Retina (tissue), 1 donor: ENCODE measurements at places on chromosomes 2 and 18.

GRCh38 chr2:31012406-31012805, 125.8 kb downstream of the GALNT14 start:
- DNase-seq: no peak

GRCh38 chr2:225031599-225031998, 10.7 kb downstream of the DOCK10 start:
- no peak for DNase-seq

GRCh38 chr2:17658251-17658843, 95.3 kb downstream of the SMC6 start:
- DNase-seq: no peak

- no peak for DNase-seq
These were observed 245.5 kb upstream of the KCNJ3 start for GRCh38 chr2:154452906-154453493.

DNA sequence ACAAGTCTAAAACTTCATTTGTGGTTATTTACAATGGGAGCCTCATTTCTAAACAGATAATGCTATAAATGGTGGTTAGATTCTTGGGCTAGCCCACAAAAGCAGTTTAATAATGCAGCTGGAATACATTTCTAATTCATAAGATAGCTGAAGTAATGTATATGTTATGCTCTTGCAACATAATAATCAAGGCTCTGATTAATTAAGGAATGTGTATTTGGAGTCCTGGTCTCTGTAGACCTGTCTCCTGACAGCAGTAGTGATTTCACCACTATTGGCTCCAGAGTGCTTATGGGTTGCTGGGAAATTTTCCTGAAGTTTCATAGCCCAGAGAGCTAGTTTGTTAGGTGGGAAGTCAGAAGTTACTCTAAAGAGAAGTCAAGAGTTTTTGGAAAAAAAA, 21.3 kb upstream of the CDC42EP3 start:
- no peak for DNase-seq

- DNase-seq: peak; percentile 26
These were observed 3.7 kb downstream of the FBXO48 start for GRCh38 chr2:68463287-68463877.

GRCh38 chr2:177885828-177886466, 186.6 kb downstream of the PDE11A start:
- no peak for DNase-seq

GRCh38 chr2:154704991-154705390, 6.5 kb downstream of the KCNJ3 start:
- no peak for DNase-seq

- DNase-seq: peak; percentile 77
These were observed 183.9 kb upstream of the LINC00305 start for GRCh38 chr18:64332835-64333234.

DNA sequence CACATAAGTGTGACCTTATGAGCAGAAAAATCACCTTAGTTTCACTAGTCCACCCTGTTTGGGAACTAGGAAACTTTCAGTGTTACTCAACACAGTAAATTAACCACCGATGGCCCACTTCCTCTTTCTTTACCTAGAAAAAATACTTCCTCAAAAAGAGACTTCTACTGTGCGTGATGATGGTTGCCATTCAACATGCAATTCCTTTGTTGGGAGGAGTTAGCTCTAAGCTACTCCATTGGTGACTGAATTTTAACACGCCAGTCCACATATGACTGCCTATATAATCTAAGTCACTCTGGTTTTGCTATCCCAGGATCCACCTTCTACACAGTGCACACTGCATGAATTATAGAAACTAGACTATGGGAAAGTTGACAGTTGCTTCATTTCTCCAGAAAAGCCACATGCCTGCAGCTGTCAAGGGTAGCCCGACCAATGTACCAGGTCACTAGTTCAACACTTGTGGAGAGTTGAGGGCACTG, 47.8 kb upstream of the REG3G start:
- DNase-seq: no peak

- no peak for DNase-seq
These were observed 149.7 kb upstream of the ZNF236 start for GRCh38 chr18:76672627-76673026.

- peak; percentile 34 for DNase-seq
These were observed 72.1 kb downstream of the EDAR start for GRCh38 chr2:108916796-108917421.

- DNase-seq: no peak
These were observed 69.2 kb downstream of the EHBP1 start for GRCh38 chr2:62774555-62775366.

DNA sequence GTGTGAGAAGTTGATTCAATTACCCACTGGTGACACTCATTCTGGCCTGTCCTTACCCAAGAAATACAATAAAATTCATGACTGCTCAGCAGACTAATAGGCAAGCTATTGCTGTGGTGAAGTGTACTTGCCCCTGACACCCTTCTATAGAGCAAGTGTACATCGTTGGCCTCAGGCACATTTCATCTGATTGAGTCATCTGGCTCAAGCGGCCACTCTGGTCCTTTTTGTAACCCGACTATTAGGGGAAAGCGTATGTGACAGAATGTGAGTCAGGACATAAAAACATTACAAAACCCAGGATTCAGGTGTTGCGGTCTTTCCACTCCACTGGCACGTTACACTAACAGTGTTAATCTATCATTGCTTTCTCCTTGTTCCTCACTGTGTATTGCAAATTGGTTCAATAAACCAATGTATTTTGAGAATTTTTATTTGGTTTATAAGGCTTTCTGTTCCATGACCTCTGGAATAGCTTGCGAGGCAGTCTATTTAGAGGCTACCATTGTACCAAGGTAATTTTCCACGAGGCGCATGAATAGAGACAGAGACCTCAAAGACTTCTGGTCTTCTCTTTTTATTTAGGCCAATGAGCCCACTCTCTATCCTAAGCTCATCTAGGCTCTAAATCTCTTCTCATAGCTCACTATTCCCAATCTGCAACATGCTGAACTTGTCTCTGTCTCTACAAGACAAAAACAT, 10.2 kb upstream of the TTC32 start:
- DNase-seq: no peak

GRCh38 chr2:174970092-174970491, 35.1 kb downstream of the CHN1 start:
- DNase-seq: no peak

GRCh38 chr18:53567929-53568574, 656.4 kb downstream of the MBD2 start:
- peak; percentile 52 for DNase-seq

GRCh38 chr2:20348542-20348941, 2.1 kb downstream of the PUM2 start:
- DNase-seq: no peak

GRCh38 chr2:215019085-215019484, 119.3 kb downstream of the ABCA12 start:
- DNase-seq: no peak

- DNase-seq: no peak
These were observed 19.7 kb upstream of the MYCN start for GRCh38 chr2:15920696-15921095.

DNA sequence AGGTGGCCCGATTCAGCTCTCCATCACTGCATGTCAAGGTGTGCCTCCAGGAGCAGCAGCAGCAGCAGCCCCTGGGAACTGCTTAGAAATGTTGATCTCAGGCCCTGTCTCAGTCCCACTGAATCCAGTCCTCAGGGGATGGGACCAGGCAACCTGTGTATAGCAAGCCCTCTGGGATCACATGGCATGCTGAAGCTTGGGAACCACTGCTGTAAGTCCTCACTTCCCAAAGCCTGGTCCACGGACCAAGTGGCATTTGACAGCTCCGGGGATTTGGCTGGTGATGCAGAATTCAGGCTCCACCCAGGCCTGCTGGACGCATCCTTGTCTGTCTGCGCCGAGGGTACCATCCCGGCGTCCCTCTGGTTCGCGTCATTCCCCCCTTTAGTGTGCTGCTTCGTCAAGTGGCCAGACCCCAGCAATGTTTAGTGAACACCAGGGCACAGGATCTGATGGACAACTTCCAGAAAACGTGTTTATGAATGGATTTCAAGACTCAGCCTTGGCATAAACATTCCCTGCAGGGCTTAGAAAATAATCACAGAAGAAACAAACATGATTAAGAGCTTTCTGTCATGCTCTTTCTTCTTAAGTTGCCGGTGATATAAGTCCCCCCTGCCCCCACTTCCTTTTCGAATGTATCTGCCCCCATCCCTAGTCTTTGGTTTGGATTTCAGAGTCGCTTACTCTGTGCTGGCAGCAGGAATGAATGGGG, 234.0 kb downstream of the GBX2 start:
- DNase-seq: no peak

DNA sequence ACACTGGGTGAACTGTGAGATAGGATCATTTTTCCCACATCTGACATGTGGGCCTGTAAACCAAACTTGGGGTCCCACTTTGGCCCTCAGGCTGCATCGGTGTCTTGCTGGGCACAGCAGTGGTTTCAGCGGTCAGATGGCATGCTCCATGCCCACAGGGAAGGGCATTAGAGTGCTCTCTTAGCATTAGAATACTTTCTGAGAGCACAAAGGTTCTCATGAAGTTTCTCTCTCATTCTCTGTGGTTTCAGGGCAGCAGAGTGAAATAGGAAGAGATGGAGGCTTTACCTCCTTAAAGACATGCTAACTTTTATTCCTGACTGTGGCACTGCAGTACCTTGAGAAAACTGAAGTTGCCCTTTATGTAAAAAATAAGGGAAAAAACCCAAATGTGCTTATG, 36.6 kb upstream of the GATA6 start:
- DNase-seq: no peak
